ENCODE measurements at places on chromosomes 11 and 22. TPM values are rescaled to one million over a fixed set of nuclear protein-coding genes. Genes with fewer than 3 reads are reported as not detected.

FXYD6 gene
- polyA plus RNA-seq = 218 TPM

PRODH gene
- polyA plus RNA-seq = 0.08 TPM

VPREB3 gene
- polyA plus RNA-seq = not detected

PRR5L gene
- polyA plus RNA-seq = 0.22 TPM

KREMEN1 gene
- 2.8 TPM for polyA plus RNA-seq

KCNQ1 gene
- not detected for polyA plus RNA-seq

APOA5 gene
- not detected for polyA plus RNA-seq

POU2AF2 gene
- not detected for polyA plus RNA-seq

INTS4 gene
- polyA plus RNA-seq = 34.5 TPM

CFAP300 gene
- polyA plus RNA-seq = not detected

CTTN gene
- 220 TPM for polyA plus RNA-seq

RFPL3 gene
- 0.50 TPM for polyA plus RNA-seq

MMP12 gene
- polyA plus RNA-seq = not detected
